ENCODE measurements at places on chromosomes 12 and 14.

- DNase-seq, result peak; percentile 99
Observed at GRCh38 chr14:35347323-35348043, 55.3 kb downstream of the PSMA6 start.

- DNase-seq, result no peak
Observed at GRCh38 chr12:8157484-8158198, 826 bp downstream of the ZNF705A start.

GRCh38 chr12:117684471-117684870 is 284.3 kb downstream of the KSR2 start:
- no peak for DNase-seq

GRCh38 chr14:71722885-71723284 is 209.3 kb upstream of the RGS6 start:
- DNase-seq, result no peak

- DNase-seq, result no peak
Observed at GRCh38 chr12:91017043-91017442, 12.3 kb upstream of the EPYC start.

DNA sequence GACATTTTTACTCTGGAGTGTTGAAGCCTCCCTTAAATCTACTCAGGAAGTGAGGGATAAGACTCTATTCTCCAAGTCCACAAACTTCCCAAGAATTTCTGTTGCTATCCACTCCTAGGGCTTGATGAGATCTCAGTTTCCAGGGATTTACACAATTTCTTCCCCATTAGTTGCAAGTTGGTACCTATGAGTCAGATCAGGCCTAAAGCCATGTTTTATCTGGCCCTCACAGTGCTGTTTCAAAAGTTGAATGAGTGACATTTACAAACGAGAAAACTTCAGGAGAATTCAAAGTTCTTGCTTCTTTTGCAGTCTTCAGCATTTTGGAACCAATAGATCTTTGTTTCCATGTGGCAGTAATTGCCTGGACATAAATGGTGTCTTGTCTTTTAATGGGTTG is 156.4 kb upstream of the SYT10 start:
- no peak for DNase-seq
